ENCODE measurements at places on chromosomes 1 and 21.
A peak's percentile ranks its signal among the peaks of the same experiment; 100 is the strongest.

DNA sequence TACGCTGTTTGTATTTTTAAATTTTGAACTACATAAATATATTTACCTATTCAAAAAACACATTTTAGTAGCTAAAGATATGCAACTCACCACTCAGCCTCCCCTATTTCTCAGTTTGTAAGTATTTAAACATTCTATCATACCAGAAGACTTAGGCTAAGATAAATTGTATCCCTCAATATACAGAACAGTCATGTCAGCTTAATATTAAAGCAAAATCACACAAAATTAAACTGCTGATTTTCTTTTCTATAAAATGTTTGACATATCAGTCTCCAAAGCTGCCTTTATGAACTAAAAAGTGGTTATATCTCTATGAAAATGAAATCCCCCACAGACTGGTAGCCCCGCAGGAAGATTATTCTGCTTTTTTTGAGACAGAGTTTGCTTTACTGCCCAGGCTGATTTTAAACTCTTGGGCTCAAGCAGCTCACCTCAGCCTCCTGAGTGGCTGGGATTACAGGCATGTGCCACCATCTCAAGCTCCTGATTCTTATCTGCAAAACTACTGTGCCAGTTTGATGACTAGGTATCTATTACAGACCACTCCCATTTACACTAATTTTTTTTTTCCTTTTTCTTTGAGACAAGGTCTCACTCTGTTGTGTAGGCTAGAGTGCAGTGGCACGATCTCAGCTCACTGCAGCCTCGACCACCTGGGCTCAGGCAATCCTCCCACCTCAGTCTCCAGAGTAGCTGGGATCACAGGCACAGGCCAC lies 37.6 kb downstream of the NRDC start:
- H3K36me3 ChIP-seq: peaks cover 33% of the 10 kb centered on the region
- no peak overlapping the region for H3K27ac ChIP-seq
- no peak overlapping the region for H3K4me3 ChIP-seq

DNA sequence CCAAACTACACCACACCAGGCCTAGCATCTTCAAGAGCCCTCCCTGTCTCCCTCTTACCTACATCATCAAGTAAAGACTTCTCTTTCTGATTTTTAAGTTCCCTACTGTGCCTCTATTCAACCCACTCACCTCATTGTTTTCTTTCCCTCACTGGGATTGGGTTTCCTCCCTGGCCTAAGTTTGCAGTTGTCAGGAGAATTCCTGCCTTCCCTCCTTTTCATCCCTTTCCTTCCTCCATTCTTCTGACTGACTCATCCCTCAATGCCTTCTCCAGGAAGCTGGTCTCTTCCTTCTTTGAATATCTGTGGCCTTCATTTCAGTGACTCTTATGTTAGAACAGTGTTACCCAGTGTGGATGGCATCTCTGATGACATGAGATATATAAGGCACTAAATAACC lies 139.9 kb upstream of the KIAA0040 start:
- H3K4me3 ChIP-seq: no peak overlapping the region
- no peaks in the 10 kb centered on the region for H3K4me1 ChIP-seq
- no peak for DNase-seq
- no peaks in the 10 kb centered on the region for H3K27me3 ChIP-seq
- no peaks in the 10 kb centered on the region for H3K36me3 ChIP-seq
- H3K27ac ChIP-seq: no peak overlapping the region

DNA sequence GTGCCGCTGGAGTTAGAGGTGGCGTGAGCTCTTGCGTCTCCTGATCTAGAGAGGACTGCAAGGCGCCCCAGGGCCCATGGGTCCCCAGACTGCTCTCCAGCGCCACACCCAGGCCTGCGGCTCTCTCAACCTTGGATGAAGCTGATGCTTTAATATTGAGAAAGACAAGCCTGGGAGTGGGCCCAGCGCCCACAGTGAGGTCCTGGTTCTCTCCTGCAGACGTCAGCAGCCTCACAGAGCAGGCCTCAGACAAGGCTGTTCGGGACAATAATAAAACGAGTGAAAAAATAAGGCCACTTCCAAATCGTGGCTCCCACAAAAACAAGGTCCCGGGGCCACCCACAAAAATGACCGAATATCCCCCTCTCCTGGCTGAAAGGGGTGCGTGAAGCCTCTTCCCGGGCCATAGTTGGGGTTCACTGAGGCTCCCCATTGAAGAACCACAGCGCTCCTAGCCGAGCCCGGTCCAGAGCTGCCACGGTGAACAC lies 6.0 kb upstream of the DNMT3L start:
- H3K27me3 ChIP-seq: no peaks in the 10 kb centered on the region
- no peak overlapping the region for H3K4me3 ChIP-seq
- no peak overlapping the region for H3K27ac ChIP-seq
- DNase-seq: no peak

- H3K27me3 ChIP-seq: no peaks in the 10 kb centered on the region
- H3K36me3 ChIP-seq: no peaks in the 10 kb centered on the region
- DNase-seq: no peak
- no peak overlapping the region for H3K4me3 ChIP-seq
- no peak overlapping the region for H3K27ac ChIP-seq
- peaks cover 5% of the 10 kb centered on the region for H3K4me1 ChIP-seq
These were observed 12.5 kb downstream of the C1orf21 start for GRCh38 chr1:184399192-184399847.

- no peak overlapping the region for H3K27ac ChIP-seq
- no peaks in the 10 kb centered on the region for H3K27me3 ChIP-seq
- no peaks in the 10 kb centered on the region for H3K36me3 ChIP-seq
- H3K4me3 ChIP-seq: no peak overlapping the region
These were observed 114.8 kb downstream of the BEND5 start for GRCh38 chr1:48661726-48662463.

- no peaks in the 10 kb centered on the region for H3K4me1 ChIP-seq
- H3K4me3 ChIP-seq: no peak overlapping the region
- no peak for DNase-seq
- H3K36me3 ChIP-seq: no peaks in the 10 kb centered on the region
- H3K27me3 ChIP-seq: no peaks in the 10 kb centered on the region
- no peak overlapping the region for H3K27ac ChIP-seq
These were observed 16.0 kb downstream of the SH3BGR start for GRCh38 chr21:39467746-39468145.

GRCh38 chr21:26049803-26050202 lies 120.8 kb downstream of the APP start:
- no peak overlapping the region for H3K4me3 ChIP-seq
- DNase-seq: no peak
- no peak overlapping the region for H3K27ac ChIP-seq
- H3K4me1 ChIP-seq: no peaks in the 10 kb centered on the region
- H3K36me3 ChIP-seq: peaks cover 25% of the 10 kb centered on the region

GRCh38 chr1:20151906-20152598 lies 12.9 kb downstream of the PLA2G2F start:
- H3K27me3 ChIP-seq: no peaks in the 10 kb centered on the region
- peak overlapping the region; percentile 70 for H3K27ac ChIP-seq
- H3K4me1 ChIP-seq: peaks cover 24% of the 10 kb centered on the region

- peaks cover 11% of the 10 kb centered on the region for H3K4me1 ChIP-seq
- H3K36me3 ChIP-seq: no peaks in the 10 kb centered on the region
- DNase-seq: no peak
- H3K27ac ChIP-seq: no peak overlapping the region
- no peak overlapping the region for H3K4me3 ChIP-seq
These were observed 116.3 kb downstream of the NAV1 start for GRCh38 chr1:201655243-201655642.

GRCh38 chr1:245481261-245481660 lies 326.5 kb downstream of the KIF26B start:
- no peak for DNase-seq
- no peak overlapping the region for H3K27ac ChIP-seq
- no peak overlapping the region for H3K4me3 ChIP-seq
- H3K27me3 ChIP-seq: no peaks in the 10 kb centered on the region
- no peaks in the 10 kb centered on the region for H3K36me3 ChIP-seq

DNA sequence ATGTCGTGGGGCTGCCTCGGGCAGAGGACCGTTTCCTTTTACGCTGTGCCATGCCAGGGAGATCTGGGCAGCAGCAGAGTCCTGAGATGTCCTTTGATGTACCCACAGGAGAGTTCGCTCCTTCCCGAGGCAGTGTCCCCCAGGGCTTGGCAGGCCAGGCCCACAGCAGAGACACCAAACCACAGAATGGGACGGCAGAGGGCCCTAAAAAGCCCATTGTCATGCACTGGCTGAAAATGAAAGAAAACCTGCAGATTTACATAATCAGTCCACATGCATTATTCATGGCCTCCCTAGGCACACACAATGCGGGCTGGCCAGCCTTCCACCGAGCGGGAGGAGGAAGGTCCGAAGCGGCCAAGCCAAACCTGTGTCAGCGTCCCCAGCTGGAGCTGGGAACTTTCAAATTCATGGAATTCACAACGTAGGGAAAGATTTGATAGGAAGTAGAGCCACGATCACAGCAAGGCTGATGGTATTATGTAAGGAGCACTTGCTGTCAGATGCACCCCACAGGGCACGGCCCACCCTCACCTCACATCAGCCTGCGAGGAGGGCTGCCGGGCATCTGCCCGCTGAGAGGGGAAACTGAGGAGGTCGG lies 25.3 kb upstream of the EFHD2 start:
- H3K4me3 ChIP-seq: no peak overlapping the region
- H3K36me3 ChIP-seq: no peaks in the 10 kb centered on the region
- H3K4me1 ChIP-seq: peaks cover 5% of the 10 kb centered on the region
- H3K27ac ChIP-seq: no peak overlapping the region
- no peak for DNase-seq

DNA sequence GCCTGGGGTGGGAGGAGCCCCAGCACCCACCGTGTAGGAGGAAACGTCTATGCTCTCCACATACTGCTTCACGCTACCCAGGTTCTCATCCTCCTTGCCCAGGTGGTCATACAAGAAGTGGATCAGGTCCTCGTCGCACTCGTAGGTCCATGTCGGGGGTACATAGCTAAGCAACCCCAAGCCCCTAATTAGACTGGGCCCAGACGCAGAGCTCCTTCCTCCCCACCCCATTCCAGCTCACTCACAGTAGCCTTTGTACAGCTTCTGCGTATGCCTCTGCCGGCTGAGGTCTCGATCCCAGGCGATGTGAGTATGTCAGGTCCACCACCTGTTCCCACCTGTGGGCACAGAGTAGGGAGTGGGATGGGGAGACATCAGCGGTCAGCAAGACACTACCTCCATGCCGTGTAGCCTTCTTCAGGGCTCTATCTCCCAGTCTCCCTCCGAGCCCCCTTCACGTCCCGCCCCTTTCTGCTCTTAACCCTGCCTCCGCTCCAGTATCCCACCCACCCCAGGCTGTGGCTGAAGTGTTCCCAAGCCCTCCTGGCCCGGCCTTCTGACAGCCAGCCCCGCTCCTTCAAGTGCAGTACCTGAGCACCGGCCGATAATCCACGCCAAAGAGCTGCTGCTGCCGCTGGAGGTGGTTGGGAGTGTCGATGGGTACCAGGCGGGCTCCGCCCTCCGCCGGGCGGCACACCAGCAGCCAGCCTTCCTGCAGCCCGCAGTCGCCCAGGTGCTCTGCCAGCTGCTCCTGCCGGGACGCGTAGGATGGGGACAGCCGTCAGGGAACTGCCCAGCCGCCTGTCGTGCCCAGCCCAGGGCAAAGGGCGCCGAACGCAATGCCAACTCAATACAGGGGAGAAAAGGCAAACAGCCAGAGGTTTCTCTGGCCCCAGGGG lies 919 bp downstream of the HECTD3 start:
- H3K27me3 ChIP-seq: no peaks in the 10 kb centered on the region
- peak overlapping the region; percentile 100 for H3K4me3 ChIP-seq
- H3K4me1 ChIP-seq: peaks cover 22% of the 10 kb centered on the region

DNA sequence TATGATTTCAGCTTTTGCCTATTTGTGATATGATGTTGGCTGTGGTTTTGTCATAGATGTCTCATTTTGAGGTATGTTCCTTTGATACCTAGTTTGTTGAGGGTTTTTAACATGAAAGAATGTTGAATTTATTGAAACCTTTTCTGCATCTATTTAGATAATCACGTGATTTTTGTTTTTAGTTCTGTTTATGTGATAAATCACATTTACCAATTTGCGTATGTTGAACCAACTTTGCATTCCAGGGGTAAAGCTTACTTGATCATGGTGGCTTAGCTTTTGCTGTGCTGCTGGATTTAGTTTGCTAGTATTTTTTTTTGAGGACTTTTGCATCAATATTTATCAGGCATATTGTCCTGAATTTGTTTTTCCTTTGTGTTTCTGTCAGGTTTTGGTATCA lies 26.5 kb upstream of the IFI16 start:
- no peak overlapping the region for H3K27ac ChIP-seq
- H3K36me3 ChIP-seq: no peaks in the 10 kb centered on the region
- no peaks in the 10 kb centered on the region for H3K4me1 ChIP-seq

- no peak for DNase-seq
- H3K27me3 ChIP-seq: no peaks in the 10 kb centered on the region
- H3K27ac ChIP-seq: no peak overlapping the region
- H3K4me1 ChIP-seq: no peaks in the 10 kb centered on the region
- no peak overlapping the region for H3K4me3 ChIP-seq
These were observed 46.6 kb downstream of the KIAA0040 start for GRCh38 chr1:175145899-175146528.

DNA sequence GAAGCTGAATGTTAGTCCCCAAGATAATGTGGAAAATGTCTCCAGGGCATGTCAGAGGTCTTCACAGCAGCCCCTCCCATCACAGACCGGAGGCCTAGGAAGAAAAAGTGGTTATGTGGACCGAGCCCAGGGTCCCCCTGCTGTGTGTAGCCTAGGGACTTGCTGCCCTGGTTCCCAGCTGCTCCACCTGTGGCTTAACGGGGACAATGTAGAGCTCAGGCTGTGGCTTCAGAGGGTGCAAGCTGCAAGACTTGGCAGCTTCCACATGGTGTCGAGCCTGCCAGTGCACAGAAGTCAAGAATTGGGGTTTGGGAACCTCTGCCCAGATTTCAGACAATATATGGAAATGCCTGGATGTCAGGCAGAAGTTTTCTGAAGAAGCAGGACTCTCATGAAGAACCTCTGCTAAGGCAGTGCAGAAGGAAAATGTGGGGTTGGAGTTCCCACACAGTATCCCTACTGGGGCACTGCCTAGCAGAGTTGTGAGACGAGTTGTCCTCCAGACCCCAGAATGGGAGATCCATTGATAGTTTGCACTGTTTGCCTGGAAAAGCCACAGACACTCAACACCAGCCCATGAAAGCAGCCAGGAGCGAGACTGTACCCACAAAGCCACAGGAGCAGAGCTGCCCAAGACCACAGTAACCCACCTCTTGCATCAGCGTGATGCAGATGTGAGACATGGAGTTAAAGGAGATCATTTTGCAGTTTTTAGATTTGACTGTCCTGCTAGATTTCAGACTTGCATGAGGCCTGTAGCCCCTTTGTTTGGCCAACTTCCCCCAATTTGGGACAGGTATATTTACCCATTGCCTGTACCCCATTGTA lies 204.9 kb downstream of the MRPL39 start:
- no peaks in the 10 kb centered on the region for H3K4me1 ChIP-seq
- H3K27me3 ChIP-seq: no peaks in the 10 kb centered on the region
- DNase-seq: no peak
- H3K4me3 ChIP-seq: no peak overlapping the region

- DNase-seq: no peak
- no peaks in the 10 kb centered on the region for H3K4me1 ChIP-seq
- peaks cover 44% of the 10 kb centered on the region for H3K27me3 ChIP-seq
- H3K27ac ChIP-seq: no peak overlapping the region
These were observed 40.3 kb downstream of the TAS1R2 start for GRCh38 chr1:18819203-18819602.

GRCh38 chr1:217407534-217408001 lies 223.3 kb downstream of the GPATCH2 start:
- no peak overlapping the region for H3K27ac ChIP-seq
- no peak for DNase-seq
- H3K4me1 ChIP-seq: no peaks in the 10 kb centered on the region
